ENCODE measurements at places on chromosomes 6 and 20.

GRCh38 chr6:20575704-20576451, 41.6 kb downstream of the CDKAL1 start:
- DNase-seq = no peak

- DNase-seq = no peak
Measured at GRCh38 chr6:41545247-41545702, 906 bp upstream of the FOXP4 start.

- DNase-seq = no peak
Measured at GRCh38 chr20:52787216-52787615, 184.9 kb upstream of the TSHZ2 start.

- peak; percentile 17 for DNase-seq
Measured at GRCh38 chr6:155171747-155172449, 91.9 kb upstream of the CLDN20 start.

- no peak for DNase-seq
Measured at GRCh38 chr6:157642736-157643135, 180.3 kb upstream of the SNX9 start.

DNA sequence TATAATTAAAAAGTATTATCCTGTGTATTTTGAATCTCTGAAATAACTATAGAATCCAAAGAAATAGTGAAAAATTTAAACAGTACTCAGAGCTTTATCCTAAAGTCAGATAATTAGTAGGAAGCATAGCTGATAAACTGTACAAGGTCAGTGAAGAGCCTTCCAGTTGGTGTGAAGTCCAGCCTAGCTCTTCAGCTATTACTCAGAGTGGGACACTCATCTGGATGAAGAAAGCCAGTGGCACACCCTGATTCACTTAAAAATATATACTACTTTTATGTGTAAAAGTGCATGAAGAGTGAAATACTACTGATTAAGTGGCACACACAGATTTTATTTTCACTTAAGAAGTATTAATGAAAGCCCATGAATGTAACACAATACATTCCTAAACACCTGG, 3.1 kb downstream of the IFNGR1 start:
- DNase-seq = no peak

DNA sequence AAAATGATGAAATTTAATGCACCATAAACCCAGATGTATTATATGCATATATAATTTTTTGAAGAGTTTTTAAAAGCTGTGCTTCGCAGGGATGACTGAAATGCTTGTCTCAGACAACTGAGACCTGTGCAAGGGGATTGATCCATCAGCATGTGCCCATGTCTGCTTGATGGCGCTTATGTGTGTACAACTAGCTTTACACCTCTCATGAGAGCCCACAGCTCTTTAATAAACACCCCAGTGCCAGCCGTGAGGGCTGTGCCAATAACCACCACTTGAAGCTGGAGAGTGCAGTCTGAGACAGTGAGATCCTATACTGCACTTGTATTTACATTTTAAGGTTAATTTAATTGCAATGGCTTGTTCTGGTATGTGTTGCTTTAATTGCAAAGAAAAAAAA, 225.5 kb downstream of the BCKDHB start:
- DNase-seq = no peak

- DNase-seq = no peak
Measured at GRCh38 chr6:14622085-14622484, 504.5 kb downstream of the CD83 start.

DNA sequence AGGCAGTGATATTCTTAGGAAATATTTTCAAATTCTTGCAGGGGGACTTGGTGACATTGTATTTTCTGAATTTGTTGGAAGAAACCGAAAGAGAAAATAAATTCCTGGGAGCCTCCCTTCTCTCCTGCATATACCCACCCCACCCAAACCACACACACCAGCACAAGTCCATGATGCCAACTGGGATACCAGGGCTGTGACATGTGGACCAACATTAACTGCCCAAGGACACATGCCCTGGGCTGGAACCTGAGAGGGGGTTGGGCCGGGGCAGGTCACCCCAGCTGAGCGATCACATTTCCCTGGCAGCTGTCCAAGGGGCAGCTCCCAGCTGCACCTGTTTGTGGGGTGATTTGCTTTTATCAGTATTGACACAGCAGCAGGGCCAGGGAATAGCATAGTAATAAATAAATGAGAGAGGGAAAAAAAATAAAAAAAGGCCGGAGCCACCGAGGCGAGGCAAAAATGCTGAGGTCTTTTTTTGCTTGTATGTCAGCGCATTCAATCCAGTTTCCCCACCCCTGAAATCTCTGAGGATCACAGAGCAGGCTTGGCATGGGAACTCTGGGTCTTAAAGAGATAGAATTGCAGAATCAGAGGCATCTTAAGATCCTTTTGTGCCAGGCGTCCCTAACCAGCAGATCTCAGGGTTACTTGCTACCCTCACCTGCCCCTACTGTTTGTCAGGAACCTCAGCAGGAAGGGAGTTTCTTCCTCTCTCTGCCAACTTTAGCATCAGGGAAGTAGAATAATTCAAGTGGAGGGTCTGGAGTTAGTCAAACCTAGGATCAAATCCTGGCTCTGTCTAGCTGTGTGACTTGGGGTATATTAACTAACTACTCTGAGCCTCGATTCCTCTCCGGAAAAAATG, 66.5 kb upstream of the PIM1 start:
- peak; percentile 51 for DNase-seq

DNA sequence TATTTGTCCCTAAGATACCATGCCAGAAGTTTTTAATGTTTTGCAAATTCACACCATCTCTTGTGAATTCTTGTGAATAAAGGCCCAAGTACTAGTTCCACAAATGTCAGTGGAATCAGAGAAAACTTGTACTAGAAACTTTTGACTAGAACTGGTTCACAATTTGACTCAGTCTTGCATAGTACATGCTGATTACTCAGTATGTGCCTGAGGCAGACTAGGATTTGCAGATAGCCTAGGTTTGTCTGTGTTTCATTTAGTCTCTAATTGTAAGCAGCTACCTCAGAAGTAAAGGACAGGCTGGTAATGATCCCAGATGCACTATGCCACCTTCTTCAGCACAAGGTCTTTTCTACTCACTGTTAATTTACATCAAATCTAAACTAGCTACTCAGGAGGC, 34.2 kb upstream of the GSTA4 start:
- no peak for DNase-seq

- DNase-seq = no peak
Measured at GRCh38 chr20:46997187-46997586, 102.5 kb downstream of the EYA2 start.

DNA sequence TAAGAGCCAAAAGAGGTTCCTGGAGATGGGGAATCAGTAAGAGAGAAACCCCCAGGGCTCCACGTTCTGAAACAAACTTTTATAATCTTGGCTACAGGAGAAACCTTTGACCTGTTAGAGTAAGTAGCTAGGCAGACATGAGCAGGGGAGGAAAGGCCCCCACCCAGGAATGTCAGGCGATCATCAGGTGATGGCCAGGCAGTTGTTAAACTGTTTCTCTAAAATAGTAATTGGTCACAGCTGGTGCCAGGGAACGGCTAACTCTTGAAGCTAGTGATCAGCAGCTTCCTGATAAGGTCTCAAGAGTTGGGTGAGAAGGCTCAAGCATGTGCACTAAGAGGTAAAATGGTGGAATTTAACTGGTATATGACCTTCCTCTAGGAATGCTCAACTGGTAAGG, 263.8 kb downstream of the HDGFL1 start:
- DNase-seq = no peak

- DNase-seq = no peak
Measured at GRCh38 chr20:45049904-45050471, 50.9 kb downstream of the KCNS1 start.

DNA sequence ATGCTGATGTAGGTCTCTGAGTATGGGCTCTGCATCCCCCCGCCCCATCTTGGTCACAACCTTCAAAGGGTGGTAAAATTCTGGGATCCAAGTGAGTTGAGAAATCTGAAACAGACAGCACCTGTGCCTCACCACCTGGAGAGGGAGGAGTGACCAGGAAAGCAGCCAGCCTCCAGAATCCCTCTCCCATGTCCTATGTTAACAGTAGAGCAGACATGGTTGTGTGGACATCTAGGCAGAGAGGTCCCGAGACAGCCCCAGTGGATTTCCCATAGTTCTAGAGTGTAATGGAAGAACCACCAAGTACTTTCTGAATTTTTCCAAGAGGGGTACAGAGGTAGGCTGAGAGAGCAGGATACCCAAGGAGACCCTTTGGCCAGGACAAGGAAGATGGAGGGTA, 103.7 kb upstream of the ENPP5 start:
- DNase-seq = no peak

GRCh38 chr6:55198715-55199114, 24.4 kb downstream of the HCRTR2 start:
- DNase-seq = no peak

DNA sequence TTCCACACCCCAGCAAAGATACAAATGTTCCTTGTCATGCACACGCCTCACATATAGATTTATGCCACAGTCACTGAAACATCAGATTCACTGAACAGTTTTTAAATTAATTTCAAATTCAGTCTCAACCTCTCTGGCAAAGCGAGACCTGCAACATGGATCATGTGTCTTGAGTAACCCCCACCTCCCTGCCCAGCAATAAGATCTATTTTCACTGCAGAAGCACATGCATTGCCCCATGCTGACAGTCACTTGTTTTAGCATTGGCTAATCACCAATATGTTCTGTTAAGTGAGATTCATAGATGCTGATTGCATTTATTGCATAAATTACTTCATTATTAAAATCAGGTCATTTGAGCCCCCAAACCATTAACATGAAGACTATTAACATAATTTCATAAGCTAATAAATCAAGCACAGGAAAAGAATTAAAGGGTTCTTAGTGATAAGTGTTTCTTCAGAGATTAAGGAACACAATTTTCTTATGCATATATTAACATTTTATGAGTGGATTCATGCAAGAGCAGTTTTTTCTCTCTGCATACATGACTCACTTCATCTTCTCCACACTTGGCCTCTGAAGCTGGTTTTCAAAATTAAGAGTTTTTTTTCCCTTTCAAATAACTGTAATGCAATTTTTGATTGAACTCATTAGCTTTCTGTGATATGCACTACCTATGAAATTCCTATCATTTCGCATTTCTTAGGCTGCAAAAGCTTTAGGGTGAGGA, 173.2 kb upstream of the SOX4 start:
- DNase-seq = no peak

All from NCI-H2081 treated with DMSO at 0.1 percent for 48 hours (cell line).